ENCODE measurements at places on chromosomes 12 and 14.

DNA sequence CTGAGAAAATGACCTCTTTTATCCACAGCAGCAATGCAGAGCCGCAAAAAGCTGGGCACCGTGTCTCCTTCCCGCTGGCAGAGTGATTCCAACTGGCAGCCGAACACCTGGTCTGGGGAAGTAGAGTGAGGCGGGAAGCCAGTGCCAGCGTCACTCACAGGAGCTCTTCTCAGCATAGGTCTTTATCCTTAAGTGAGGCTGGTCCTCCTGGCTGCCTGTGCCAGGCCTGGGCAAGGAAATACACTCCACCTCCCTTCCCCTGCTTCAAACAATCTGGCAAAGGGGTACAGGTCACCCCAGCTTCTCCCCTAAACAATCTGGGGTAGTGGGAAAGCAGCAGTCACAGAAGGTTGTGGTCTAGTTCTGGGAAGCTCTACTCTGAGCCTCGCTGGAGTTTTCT, 4.8 kb downstream of the ARHGAP9 start:
- no peak for DNase-seq

DNA sequence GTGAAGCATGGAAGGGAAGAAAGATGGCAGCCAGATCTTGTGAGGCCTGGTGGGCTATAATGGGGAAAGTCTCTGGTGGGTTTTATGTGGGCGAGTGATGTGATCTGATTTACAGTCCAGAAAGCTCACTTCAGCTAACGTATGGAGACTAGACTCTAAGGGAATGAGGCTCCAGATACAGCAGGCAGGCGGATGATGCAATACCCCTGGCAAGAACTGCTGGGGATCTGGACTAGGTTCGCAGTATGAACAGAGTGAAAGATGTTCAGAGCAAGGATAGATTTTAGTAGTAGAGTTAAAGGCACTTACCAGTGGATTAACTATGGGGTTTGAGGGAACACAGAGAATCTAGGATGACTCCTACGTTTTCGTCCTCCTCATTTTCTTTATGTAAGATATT, 253.1 kb downstream of the ANO2 start:
- DNase-seq, result no peak

DNA sequence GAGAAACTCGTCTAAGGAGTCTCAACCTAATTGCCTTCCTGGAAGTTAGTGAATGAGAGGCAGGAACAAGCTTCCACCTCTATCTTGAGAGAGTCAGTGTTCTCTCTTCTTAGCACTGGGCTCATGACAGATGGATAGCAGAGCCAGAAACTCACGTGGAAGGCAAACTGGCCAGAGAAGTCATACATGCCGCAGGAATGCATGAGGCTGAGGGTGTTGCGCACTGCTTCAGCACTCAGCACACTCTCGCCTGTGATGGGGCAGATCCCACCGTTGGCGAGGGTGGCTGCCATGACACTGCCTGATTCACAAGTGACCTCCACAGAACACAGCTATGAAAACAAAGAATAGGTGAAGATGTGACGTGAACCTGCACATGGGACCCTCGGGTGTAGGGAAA, 6.0 kb downstream of the SPRYD4 start:
- DNase-seq, result no peak

DNA sequence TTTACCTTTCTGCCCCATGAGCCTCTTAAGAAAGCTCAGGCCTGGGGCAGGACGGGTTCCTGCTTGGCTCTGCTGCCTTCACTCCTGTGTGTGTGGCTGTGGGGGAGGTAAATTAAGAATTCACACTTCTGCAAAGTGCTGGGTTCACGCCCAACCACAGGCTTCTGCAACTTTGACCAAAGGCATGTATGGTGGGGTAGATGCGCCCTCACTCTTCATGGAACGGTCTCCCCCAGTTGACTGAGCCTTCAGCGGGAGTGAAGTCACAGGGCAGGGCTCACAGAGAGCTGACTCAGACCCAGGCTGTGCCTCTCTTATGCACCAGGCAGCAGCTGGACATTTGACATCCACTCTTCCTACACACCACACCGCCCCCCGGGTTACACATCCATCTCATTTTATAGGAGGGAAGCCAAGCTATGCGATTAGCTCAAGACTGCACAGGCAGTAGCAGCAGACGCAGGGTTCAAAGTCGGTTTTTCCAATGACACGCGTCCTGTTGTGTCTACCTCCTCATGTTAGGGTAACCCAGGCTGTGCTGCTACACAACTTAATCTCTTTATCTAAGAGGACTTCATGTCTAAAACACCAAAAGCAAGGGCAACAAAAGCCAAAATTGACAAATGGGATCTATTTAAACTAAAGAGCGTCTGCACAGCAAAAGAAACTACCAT, 15.4 kb upstream of the BCL11B start:
- DNase-seq, result no peak
